ENCODE measurements at places on chromosomes 2 and 18. TPM values are rescaled to one million over a fixed set of nuclear protein-coding genes. Genes with fewer than 3 reads are reported as not detected.

Gene PRKAG3
- not detected for total RNA-seq

DNA sequence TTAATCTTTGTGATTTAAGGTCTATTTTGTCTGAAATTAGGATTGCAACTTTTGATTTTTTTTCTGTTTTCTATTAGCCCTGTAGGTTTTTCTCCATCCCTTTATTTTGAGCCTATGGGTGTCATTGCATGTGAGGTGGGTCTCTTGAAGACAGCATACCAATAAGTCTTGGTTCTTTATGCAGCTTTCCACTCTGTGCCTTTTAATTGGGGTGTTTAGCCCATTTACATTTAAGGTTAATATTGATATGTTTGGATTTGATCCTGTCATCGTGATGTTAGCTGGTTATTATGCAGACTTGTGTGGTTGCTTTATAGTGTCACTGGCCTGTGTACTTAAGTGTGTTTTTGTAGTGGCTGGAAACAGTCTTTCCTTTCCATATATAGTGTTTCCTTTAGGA lies 17.7 kb downstream of the EHBP1 start:
- no peak for DNase-seq

Gene RBM44
- total RNA-seq, result 4.0 TPM

GRCh38 chr2:240405133-240405532 lies 30.3 kb upstream of the GPC1 start:
- DNase-seq, result no peak

- DNase-seq, result no peak
Observed at GRCh38 chr2:197677056-197677455, 1.7 kb upstream of the RFTN2 start.
